ENCODE measurements at places on chromosomes 1 and 21.
A peak's percentile ranks its signal among the peaks of the same experiment; 100 is the strongest.

- DNase-seq = no peak
Observed at GRCh38 chr1:230068621-230068873, 1.5 kb downstream of the GALNT2 start.

DNA sequence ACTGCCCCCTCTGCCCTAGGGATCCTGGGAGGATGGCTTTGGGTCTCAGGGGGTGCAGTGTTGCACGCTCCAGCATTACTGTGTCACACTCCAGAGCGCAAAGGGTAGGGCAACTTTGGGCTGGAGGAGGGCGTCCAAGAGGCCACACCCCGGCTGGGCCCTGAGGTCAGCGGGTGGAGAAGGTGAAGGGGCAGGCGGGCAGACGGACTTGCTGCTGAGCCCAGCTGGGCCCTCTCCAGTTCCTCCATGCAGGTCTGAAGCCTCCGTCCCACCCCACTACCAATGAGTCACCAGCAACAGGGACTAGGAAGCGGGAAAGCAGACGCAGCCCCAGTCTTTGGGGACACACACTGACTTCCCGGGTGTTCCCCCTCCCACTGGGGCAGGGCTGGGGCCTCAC lies 116.0 kb downstream of the CASZ1 start:
- DNase-seq = no peak

DNA sequence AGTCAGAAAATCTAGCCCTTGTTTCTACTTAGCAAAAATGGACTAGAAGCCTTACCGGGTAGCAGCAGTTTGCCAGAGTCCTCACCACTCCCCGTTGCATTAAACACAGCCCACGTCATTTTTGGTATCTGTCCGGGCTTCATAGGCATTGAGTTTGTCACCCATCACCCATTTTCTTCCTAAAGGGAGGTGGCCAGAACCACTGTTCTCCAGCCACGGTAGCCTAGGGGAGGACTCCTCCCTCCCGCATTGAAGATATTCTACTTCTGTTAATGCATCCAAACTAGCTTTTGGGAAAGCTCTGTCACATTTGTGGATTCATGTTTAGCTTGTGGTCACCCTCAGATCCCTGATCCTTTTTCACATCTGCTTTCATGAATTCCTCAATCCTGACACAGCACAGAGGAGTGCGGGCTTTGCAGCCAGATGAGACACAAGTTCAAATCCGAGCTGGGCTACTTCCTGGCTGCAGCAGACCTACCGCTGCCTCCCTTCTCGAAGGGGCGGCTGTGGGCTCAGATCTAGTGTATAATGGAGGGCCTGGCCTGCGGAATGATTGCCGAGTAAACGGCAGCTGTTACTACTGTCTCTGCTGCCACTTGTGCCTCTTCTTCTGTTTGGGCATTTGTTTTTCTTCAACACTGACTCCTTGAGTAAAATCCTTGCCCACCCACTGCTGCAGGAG lies 63.2 kb upstream of the EFHD2 start:
- DNase-seq = peak; percentile 33

DNA sequence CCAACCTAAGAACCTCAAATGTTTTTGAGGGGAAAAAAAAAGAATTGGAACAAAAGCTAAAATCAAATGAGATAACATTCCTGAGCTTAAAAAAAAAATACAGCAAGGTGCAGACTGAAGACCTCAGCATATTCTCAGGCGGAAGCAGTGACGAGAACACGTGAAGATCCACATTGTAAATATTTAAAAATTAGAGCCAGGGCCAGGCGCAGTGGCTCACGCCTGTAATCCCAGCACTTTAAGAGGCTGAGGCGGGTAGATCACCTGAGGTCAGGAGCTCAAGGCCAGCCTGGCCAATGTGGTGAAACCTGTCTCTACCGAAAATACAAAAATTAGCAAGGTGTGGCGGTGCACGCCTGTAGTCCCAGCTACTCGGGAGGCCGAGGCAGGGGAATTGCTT lies 15.7 kb downstream of the TFB2M start:
- DNase-seq = no peak

GRCh38 chr1:64343105-64343822 lies 126.7 kb upstream of the CACHD1 start:
- peak; percentile 42 for DNase-seq

DNA sequence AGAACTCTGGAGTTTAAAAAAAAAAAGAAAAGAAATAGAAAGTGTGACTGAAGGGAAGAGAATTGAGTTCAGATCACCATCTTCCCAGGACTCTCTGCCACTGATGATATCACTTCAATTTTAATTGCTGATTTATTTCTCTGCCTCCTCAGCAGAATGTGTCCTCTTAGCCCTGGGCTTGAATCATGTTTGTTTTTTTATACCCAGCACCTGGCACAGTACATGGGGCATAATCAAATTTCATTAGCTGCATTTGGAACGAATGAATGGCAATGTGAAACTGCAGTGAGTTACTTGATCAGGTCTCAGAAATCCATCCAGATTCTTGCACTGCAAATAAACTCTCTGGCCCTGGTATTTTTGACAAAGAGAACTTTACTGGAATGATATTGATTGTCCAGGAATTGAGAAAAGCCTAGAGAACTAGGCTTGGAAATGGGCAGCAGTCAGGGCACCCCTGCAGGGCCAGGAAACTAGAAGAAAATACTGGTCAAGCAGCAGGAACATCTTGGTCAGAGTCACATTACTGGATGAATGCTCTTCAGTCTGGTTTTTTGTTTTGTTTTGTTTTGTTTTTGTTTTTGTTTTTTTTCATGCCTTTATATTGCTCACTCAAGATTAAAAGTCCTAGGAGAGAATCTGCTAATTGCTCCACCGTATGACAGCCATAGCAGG lies 103.8 kb upstream of the FAM78B start:
- DNase-seq = no peak

- no peak for DNase-seq
Observed at GRCh38 chr1:226942392-226942791, 2.3 kb downstream of the COQ8A start.

- peak; percentile 38 for DNase-seq
Observed at GRCh38 chr1:228082918-228083870, 686 bp downstream of the ARF1 start.

DNA sequence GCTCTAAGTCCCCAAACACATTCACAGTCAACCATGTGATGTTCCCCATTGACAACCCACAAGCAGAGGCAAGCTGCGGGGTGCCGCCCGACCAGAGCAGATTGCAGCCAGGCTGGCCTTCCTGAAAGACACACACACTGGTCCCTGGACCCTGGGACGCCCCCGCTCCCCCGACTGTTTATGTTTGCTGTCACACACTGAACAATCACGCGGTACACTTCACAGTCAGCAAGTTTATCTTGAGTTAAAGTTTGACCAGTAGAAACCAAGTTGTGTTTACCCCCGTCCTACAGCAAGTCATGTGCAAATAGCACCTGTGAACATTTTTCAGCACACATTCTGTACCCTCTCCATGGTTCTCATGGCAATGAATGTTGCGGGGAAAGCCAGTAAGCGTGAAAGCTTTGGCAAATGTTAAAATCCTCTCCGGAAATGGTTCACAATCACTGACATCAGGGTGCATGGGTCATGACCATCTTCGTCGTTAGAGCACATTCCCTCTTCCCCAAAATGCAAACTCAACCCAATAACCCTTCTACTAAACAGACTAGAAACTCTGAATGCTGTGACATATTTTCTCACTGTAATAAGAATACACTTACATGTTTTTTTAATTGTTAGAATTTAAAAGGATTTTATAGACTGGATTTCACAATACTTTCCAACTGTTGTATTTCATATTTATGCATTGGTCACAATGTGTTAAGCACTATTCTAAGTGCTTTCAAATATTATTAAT lies 33.3 kb upstream of the IRF2BP2 start:
- DNase-seq = no peak

DNA sequence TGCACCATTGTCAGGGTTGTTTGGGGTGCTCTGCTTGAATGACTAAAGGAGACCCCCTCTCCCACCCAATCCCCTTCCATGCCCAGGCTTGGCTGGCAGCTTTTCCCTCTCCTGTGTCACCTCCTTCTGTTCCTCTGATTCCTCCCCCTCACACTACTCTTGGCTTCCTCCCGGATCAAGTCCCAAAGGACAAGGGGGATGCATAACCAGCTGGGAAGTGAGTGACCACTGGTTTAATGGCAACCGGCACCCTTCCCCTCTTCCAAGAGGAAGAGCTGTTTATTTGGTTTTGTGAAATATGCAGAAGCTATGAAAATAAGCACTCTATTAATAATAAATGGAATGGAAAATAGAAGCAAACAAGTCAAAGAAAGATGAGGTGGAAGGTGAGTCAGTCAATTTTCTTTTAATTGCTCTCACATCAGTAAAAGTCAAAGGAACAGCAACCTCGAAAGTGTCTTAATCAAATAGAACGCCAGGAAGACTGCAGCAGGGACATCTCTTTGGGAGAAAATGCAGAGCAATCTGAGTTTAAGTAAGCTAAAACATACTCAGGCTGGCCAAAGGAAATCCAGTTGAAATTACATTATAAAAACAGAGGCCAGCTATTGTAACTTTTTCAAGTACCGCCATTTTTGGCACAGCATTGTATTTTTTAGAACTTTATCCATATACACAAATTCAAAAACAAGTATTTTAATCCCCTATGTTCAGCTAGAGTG lies 322.5 kb downstream of the SIPA1L2 start:
- no peak for DNase-seq

- no peak for DNase-seq
Observed at GRCh38 chr21:29184037-29184436, 53.6 kb downstream of the MAP3K7CL start.

- DNase-seq = no peak
Observed at GRCh38 chr1:159441360-159441759, 1.8 kb downstream of the OR10J1 start.

DNA sequence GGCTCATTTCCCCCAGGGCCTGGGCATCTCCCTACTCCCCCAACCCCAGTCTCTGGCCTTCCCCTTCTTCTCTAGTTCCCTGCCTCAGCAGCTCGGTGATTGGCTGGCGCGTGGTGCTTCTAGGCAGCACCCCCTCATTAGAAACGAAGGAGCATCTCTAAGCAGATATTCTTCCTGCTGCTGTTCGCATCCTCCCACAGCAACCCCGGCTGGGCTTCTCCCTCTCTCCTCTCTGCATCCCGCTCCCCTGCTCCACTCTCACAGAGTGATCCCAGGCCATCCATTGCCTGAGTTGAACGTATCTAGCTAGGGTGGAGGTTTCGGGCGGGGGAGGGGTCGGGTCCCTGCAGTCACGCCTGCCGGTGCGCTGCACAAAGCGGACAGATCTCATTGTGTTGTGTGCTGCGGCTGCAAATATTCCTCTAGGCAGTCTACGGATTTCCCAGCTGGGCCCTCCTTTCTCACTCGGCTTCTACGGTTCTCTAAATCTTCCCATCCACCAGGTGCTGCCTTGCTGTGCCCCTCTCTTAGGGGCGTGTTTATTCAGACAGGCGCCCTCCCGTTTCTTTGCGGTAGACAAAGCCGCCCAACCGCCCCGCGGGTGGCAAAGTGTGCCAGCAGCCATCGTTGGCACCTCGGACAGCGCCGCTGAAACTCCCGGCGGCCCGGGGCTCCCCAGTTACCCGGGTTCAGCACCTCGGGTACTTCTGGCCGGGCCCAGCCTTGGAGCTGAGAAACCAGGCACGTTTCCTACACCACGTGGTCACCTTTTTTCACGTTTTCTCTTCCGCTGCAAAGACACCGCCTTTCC lies 2.2 kb downstream of the CACNA1E start:
- no peak for DNase-seq

- DNase-seq = no peak
Observed at GRCh38 chr1:153543736-153544135, 1.9 kb downstream of the S100A4 start.

DNA sequence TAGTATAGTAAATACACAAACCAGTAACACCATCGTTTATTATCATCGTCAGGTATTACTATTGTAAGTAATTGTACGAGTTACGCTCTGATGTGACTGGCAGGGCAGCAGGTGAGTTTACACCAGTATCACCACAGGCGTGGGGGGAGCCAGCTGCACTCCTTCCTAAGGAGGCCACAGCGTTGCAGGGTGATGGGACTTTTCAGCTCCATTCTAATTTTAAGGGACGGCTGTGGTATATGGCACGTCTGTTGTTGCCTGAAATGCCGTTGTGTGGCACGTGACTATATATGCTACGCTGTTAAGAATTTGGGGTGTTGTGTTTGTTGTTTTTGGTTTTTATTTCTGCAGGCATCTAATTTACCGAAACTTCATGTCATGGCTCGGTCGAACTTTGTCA lies 164.8 kb upstream of the COL6A1 start:
- no peak for DNase-seq

DNA sequence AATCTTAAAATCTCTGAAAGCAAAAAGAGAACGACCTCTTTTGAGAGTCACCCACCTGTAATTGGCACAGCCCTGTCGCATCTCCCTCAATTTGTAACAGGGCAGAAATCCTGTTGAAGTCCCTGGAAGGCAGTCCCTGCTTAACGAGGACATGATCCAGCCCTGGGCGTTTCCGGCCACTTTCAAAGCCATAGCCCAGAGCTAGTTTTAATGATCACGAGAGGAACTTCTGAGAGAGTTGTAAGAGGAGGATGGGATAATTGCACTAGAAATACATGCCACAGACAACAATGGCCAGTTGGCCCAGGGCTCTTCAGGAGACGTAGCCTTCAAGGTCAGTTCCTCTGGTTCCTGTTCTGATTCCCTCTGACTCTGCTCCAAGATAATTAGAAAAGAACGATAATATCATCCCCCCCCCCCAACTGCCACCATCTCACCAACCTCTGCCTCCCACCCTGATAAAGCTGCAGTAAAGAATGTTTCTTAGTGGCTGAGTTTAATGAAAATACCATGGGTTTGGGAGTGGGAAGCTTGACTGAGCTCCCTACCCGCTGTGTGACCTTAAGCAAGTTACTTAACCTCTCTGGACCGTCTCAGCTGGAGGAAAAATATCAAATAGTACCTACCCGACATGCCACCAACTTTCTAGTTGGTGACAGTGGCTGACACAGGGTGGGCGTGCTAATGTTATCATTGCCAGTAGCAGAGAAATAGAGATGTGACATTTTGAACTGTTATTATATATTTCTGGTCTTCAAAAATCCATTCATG lies 140.0 kb downstream of the OMA1 start:
- no peak for DNase-seq

DNA sequence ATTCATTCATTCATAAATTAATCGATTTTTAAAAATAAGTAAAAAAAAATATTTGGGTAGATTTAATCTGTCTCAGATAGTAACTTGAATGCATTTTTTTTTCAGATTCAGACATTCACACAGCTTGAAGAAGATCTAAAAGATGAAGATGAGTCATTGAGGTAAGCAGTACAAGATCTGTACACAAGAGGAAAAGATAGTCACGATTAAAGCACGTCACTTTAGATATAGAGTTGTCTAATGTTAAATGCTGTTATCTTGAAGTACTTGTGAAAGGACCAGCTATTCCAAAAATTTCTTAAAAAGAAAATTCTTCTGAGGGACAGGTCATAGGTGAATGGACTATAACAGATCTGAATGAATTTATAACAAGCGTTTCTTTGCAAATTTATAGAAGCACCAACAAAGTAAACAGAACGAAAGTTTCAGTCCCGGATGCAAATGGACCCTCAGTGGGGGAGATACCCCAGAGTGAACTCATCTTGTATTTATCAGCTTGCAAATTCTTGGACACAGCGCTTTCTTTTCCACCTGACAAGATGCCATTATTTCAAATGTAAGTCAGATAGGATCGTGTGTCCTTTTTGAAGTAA lies 31.2 kb upstream of the MORC3 start:
- no peak for DNase-seq

- DNase-seq = peak; percentile 22
Observed at GRCh38 chr21:15793550-15794235, 63.9 kb downstream of the USP25 start.

Measured in fibroblast of skin of right biceps (primary cell).